Stimulated activated CD4-positive, alpha-beta T cell treated with anti-CD3 and anti-CD28 coated beads, Interleukin-15, amount 100 ng/mL, for 1 hour (primary cell): ENCODE measurements at places on chromosomes 2 and 18.
A peak's percentile ranks its signal among the peaks of the same experiment; 100 is the strongest.

- no peak for DNase-seq
These were observed 196.5 kb downstream of the SATB2 start for GRCh38 chr2:199261239-199261638.

DNA sequence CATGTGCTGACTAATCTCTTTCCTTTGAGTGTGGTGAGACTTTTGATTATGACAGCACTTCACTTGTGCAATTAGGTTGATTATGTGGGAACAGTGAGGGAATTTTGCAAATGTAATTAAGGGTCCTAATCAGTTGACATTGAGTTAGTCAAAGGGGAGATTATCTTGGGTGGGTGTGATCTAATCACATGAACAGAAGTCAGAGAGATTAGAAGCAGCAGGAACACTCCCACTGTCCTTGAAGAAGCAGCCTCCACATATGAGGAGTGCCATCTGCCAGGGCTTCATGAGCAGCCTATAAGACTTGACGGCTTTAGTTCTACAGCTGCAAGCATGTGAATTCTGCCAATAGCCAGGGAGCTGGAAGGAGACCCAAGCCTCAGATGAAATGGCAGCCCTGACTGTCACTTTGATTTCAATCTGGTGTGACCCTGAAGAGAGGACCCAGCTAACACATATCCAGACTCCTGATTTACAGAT, 89.4 kb upstream of the APCDD1 start:
- DNase-seq, result no peak

GRCh38 chr2:157264099-157264498, 6.6 kb downstream of the GALNT5 start:
- no peak for DNase-seq

- DNase-seq, result no peak
These were observed 40.7 kb downstream of the CMPK2 start for GRCh38 chr2:6824962-6825361.

DNA sequence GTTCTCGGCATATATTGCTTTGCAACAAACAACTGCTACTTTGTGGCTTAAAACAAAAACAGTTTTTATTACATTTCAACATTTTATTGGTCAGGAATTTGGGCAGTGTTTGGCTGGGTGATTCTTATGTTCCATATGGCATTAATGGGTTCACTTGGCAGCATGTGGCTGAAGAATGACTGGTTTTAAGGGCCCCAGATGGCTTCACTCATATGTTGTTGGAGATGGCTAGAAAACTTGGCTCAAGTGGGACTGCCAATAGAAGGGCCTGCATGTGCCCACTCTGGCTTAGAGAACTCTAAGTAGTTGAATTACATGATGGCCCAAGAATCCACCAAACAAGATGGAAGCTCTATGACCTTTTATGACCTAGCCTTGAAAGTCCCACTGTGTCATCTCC, 86.1 kb downstream of the FASTKD2 start:
- no peak for DNase-seq

GRCh38 chr2:158894078-158894477, 74.4 kb upstream of the TANC1 start:
- DNase-seq, result no peak

DNA sequence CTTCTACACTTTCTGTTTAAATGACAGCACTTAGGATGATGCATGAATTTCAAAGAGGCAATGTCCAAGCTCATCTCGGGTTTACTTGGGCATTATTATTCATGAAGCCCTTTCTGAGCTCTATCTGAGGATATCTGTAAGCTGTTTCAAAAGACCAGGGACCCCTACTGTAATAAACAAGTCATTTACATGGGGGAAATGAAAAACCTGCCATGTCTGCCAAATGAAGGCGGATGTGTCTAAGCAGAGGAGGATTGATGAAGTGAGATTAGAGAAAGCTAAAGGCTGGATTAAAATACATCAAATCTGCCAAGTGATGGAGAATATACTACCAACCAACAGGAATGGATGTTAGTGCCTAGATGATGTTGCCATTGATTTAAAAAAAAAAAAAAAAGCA, 64.5 kb downstream of the SUCLG1 start:
- DNase-seq, result no peak

DNA sequence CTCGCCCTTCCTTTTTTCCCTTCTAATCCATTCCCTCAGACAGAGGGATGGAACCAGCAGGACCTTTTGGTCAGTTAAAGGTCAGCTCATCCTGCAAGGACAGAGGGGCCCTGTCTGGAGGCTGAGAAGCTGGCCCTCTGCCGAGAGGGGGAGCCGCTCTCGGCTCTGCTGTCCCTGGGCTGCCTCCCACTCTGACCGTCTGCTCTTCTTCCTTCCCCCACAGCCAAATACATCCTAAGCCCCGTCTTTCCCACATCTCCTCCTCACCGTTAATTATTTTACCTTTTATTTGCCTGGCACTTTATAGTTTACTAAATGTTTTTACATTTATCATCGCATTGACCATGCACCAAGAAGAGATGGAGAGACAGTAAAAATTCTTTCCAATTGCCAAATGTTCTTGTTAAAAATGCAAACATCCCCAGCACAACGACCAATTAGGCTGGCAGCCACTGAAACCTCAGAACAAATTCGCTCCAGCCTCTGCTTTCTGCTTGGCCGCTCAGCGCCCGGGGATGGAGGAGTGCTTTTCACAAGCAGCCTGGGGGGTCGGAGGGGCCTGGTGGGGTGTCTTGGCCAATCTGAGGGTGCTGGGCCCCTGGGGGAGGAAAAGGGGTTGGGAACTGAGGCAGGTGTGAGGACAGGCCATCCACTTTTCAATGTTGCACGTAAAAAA, 123.7 kb downstream of the TNS1 start:
- no peak for DNase-seq

DNA sequence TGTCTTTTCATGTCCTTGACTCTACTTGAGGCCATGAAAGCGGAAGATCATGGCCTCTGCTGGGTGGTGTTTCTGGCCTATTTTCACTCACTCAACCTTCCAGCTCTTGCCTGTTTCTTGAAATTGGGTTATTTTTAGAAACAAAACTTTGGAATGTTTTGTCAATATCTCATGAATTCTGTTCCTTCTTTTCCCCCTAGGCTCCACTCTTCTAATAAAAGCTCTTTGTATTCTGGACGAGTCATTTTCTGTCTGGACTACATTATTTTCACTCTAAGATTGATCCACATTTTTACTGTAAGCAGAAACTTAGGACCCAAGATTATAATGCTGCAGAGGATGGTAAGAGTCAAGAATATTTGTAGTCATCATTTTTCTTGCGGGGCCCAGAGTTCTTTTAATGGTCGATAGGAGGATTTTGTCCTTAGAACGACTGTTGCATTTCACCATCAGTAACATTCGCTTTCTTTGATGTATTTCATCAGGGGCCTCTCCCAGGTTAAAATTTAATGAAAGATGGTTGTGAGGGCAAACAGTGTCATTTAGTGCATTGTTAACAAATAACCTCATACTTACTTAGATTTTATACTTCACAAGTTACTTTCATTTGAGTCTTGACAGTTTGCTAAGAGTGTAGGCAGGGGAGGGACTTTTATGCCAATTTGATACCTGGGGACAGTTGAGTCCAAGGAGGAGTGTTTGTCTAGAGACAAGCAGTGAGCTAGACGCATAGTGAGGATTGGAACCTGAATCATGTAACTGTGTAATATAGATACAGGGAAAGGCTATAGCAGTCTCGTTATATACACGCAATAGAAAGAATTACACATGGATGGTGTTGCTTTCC, 64.6 kb downstream of the TRPM8 start:
- no peak for DNase-seq

DNA sequence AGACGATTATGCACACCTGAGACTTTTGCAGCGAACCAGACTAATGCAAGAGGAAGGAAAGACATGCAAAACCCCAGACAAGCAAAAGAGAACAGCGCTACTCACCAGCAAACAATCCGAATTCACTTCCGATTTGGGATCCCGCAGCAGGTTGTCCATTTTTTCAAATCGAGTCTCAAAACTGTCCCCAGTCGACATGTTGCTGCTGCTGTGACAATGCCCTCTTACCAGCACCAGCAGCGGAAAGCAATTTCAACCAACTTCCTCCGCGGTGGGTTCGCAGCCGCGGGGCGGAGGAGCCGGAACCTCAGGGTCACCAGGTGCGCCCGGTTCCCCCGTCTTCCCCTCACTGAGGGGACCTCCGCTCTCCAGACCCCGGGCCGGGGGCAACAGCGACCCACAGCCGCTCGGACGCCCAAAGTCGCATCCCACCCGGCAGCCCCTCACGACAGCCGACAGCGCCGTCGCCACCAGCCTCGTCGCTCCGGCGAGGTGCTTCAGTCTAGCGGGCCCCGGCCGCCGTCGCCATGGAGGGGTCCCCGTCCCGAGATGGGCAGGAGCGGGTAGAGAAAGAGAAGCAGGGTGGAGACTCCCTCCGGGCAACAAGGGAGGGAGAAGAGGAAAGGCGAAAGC, 784 bp downstream of the ROCK1 start:
- DNase-seq, result peak; percentile 44

GRCh38 chr2:127506510-127506909, 19.8 kb downstream of the IWS1 start:
- DNase-seq, result no peak

DNA sequence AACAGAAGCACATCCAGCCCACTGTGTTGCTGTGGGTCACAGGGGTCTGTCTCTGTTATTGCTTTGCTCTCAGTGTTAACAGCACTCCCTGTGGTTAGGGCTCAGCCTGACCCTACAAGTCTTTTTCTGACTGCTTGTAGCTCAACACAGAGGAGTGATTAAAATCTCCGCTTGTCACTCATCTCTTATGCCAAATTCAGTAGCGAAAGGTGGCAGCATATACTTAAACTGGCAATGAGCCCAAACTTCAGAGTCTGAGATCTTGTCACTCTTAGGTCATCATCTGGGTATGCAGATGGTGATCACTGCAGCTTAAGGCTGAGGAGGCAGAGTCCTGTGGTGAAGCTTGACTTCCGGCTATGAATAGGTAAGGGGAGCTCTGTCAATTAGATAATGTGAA, 63.3 kb upstream of the CSRNP3 start:
- DNase-seq, result no peak

DNA sequence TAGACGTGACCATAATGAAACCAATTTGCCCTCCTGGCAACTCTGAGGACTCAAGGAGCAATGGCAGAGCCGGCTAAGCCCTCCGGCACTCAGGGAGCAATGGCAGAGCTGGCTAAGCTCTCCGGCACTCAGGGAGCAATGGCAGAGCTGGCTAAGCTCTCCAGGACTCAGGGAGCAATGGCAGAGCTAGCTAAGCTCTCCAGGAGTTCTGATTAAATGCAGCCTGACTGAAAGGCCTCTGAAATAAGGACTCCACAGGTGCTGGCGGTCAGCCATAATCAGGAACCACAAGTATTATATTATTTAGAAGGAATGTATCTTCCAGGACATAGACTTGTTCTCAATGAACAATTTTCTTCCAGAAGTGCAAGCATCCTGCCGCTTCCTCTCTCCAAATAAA, 65.2 kb downstream of the C2orf76 start:
- DNase-seq, result no peak

- DNase-seq, result no peak
These were observed 20.5 kb upstream of the ZNF236 start for GRCh38 chr18:76801567-76802505.

DNA sequence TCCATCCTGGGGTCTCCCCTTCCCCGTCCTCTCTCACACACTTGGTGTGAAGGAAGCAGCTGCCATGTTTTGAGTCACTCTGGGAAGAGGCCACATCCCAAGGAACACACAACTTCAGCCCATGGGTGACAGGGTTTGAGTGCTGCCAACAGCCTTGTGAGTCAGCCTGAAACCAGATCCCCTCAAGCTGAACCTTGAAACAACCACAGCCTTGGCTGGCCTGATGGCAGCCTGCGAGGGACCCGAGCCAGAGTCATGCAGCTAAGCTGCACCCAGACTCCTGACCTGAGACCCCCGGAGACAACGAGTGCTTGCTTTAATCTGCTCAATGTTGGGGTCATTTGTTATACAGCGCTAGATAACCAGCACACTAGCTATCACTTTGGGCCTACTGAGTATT, 19.3 kb upstream of the MC2R start:
- no peak for DNase-seq

- no peak for DNase-seq
These were observed 151.0 kb downstream of the TPO start for GRCh38 chr2:1563943-1564891.

DNA sequence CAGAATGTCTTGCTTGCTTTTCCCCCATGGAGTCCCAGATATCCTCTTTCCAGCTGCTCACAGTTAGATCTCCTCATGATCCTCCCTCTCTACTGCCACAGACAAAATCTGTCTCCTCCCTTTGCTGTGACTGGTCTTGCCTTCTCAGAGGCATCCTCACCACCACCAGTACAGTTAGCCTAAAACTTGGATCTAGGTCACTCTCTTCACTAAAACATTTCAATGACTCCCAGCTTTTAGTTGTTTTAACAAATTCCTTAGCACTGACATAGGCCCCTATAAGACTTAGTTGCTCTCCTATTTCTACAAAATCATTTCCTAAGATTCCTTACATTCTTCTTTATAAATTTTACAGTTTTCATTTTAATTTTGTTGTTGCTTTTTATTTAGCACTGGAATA, 734.2 kb upstream of the CHAC2 start:
- DNase-seq, result no peak
